ENCODE measurements at places on chromosomes 2 and 18.

DNA sequence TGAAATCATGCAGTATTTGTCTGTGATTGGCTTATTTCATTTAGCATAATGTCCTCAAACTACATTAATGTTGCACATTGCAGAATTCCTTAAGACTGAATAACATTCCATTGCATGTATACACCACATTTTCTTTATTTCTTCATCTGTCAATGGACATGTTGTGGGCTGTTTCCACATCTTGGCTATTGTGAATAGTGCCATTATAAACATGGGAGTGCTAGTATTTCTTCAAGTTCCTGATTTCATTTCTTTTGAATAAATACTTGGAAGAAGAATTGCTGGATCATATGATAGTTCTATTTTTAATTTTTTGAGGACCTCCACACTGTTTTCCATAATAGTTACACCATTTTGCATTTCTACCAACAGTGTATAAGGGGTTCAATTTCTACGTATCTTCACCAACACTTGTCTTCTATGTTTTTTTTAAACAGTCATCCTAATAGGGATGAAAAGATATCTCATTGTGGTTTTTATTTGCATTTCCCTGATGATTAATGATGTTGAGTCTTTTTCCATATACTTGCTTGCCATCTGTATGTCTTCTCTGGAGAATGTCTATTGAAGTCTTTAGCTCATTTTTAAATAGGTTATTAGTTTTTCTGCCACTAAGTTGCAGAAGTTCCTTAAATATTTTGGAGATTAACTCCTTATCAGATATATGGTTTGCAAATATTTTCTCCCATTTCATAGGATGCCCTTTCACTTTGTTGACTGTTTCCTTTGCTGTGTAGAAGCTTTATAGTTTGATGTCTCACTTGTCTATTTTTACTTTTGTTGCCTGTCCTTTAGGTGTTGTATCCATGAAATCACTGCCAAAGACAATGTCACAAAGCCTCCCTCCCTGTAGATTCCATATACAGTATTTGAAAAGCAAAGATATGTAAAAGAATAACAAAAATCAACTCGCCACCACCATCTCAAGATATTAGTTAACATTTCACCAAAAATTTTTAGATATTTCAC lies 14.6 kb downstream of the FBXO11 start:
- DNase-seq, result no peak

- no peak for DNase-seq
Observed at GRCh38 chr2:110743600-110743999, 11.2 kb downstream of the ACOXL start.

DNA sequence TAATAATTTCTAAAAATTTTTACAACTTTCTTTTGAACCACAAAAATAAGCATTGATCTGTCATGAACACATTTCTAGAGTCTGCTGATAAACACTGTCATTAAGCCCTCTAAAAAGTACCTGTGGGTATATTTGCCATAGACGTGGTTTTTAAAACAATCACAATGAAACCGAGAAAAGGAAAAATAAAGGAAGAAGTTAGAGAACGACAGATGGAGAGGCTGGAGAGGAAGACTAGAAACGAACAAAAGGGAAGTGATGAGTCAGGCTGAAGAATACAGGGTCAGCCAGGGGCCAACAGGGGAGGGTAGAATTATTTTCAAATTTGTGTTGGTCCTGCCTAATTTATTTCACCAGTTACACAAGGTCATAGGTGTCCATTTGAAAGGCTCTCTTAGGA lies 62.0 kb downstream of the MYL12B start:
- DNase-seq, result no peak

- peak; percentile 90 for DNase-seq
Observed at GRCh38 chr18:832085-832681, 20.1 kb upstream of the YES1 start.

DNA sequence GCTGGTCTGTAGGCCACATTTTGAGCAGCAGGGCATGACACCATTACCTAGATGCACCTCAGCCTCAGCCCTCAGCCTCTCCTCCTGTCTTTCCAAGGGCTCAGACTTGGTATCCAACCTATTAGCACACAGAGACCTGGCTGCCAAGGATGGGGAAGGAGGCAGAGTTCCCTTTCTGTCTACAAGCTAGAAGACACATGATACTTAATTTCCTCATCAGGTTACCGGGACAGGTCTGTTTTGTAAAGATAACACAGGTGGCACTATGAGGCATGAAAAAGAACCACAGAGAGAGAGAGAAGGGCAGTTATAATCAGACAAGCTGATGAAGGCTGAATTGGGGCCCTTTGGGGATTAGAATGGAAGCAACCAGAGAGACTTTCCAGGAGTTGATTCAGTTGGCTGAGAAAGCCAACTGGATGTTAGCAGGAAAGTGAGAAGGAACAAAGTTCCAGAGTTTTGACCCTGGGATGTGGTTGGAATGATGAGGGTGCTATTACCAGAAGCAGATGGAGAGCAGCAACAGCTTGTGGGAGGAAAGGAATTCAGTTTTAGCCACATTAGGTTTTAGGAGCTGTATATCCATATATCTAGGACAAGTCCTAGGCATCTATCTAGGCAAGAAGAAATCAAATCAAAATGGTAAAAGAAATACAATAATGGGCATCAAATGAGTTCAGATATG lies 46.0 kb upstream of the RMND5A start:
- no peak for DNase-seq

DNA sequence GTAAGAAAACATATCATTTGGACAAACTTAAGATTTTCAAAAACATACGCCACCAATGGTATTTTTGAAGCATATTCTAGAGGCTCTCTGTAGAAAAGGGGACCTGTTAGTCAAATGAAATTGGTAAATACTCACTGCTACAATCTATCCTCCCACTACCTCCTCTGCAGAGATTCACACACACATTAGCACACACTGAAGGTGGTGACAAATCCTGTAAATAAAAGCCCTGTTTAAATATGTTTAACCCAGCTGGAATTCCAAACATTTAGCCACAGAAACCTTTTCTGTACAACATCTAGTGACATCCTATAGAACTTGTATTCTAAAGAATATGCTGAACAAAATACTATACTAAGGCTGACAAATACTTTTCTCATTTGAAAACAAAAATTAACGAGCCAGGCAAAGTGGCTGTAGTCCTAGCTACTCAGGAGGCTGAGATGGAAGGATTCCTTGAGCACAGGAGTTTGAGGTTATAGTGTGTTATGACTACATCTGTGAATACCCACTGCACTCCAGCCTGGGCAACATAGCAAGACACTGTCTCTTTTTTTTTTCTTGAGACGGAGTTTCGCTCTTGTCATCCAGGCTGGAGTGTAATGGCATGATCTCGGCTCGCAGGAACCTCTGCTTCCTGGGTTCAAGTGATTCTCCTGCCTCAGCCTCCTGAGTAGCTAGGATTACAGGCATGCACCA lies 25.9 kb downstream of the ALS2 start:
- DNase-seq, result no peak
